ENCODE measurements at places on chromosomes 1 and 21.

- DNase-seq = no peak
These were observed 12.3 kb upstream of the C4BPB start for GRCh38 chr1:207076181-207076955.

DNA sequence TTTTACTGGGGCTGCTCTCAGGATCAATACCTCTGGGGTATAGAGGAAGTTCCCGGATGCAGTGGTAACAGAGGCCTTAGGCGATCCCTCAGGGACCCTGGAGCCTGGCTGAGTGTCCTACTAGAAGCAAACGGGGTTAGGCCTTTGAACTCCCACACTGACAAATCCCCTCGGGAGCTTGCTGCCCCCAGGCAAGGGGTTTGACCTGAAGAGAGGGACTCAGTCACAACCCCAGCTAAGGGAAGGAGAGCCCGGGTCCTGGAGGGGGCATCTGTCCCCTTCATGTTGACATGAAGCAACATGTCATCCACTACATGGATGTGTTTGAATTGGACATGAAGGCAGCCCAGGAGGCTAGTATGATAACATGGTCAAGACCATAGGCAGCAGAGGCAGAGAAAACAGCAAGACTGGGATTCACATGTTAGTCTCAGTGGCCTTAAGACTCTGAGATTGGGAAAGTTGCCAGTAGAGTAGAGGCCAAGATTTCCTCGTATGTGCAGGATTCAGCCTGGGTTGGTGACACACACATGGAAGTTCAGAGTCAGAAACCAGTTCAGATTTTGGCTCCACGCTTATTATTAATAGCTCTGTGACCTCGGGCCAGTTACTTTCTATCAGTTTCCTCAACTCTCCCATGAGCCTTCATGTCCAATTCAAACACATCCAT, 101.5 kb downstream of the KCNN3 start:
- no peak for DNase-seq

- no peak for DNase-seq
These were observed 18.7 kb upstream of the AK2 start for GRCh38 chr1:33055210-33056008.

GRCh38 chr21:15014221-15014620, 50.6 kb downstream of the NRIP1 start:
- no peak for DNase-seq

DNA sequence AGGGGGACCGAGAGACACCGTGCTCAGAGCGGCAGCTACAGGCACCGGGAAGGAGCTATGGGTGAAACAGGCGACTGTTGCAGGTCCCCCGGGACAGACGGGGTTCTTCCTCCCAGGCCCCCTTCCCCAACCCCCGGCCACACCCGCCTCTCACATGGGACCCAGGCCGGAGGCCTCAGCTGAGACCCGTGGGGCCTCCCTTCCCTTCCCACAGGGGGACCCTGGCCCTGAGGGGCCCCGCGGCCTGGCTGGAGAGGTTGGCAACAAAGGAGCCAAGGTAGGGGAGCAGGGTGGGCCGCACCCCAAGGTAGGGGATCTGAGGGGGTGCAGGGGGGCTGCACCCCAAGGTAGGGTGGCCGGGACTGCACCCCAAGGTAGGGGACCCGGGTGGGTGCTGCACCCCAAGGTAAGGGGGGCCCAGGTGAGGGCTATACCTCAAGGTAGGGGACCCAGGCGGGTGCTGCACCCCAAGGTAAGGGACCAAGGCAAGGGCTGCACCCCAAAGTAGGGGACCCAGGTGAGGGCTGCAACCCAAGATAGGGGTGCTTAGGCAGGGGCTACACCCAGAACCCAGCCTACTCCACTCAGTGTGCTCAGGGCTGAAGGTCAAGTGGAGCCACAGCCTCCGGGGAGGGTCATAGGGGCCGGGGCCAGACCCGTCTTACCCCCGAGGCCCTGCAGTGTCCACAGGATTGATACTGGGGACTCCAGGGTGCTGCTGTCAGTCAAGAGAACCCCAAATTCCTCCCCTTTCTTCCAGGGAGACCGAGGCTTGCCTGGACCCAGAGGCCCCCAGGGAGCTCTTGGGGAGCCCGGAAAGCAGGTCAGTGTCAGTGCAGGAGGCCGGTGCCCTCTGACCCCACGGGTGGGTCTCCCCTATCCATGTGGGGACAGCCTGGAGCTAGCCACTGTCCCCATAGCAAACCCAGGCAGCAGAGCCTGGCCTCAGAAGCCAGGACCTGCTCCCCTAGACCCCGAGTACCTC, 22.7 kb downstream of the COL6A2 start:
- no peak for DNase-seq

DNA sequence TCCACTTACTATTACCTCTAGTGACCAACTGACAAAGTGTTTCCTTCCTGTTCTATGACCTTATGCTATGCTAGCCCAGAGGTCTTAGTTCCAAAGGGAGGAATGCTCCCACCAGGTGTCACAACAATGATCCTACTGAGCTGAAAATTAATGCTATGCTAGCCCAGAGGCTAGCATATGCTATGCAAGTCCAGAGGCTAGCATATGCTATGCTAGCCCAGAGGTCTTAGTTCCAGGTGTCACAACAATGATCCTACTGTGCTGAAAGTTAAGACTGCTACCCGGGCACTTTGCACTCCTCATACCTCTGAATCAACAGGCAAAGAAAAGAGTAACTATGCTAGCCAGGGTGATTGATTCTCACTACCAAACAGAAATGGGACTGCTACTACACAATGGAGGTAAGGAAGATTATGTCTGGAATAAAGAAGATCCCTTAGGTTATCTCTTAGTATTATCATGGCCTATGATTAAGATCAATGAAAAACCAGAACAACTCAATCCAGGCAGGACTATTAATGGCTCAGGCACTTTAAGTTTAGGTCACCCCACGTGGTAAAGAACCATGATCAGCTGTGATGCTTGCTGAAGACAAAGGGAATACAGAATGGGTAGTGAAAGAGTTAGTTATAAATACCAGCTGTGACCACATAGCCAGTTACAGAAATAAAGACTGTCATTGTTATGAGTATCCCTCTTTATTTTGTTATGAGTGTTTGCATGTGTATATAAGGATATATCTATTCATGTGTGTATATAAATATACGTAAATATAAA, 114.1 kb downstream of the CSMD2 start:
- no peak for DNase-seq
